ENCODE measurements at places on chromosomes 2 and 18.

- DNase-seq, result no peak
Observed at GRCh38 chr2:235024931-235025773, 73.3 kb downstream of the SH3BP4 start.

DNA sequence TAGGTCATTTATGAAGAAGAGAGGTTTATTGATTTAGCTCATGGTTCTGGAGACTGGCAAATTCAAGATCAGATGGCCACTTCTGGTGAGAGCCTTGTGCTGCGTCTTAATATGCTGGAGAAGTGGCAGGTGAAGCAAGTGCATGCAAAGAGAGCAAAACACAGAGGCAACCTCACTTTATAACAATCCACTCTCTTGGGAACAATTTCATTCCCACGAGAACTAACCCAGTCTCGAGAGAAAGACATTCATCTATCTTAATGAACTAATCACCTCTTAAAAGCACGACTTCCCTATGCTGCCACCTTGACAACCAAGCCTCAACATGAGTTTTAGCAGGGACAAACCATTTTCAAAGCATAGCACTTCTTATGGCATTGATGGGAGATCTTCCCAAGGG, 186.5 kb upstream of the RASGRP3 start:
- DNase-seq, result no peak

- DNase-seq, result no peak
Observed at GRCh38 chr2:206983161-206983859, 44.0 kb downstream of the CPO start.

DNA sequence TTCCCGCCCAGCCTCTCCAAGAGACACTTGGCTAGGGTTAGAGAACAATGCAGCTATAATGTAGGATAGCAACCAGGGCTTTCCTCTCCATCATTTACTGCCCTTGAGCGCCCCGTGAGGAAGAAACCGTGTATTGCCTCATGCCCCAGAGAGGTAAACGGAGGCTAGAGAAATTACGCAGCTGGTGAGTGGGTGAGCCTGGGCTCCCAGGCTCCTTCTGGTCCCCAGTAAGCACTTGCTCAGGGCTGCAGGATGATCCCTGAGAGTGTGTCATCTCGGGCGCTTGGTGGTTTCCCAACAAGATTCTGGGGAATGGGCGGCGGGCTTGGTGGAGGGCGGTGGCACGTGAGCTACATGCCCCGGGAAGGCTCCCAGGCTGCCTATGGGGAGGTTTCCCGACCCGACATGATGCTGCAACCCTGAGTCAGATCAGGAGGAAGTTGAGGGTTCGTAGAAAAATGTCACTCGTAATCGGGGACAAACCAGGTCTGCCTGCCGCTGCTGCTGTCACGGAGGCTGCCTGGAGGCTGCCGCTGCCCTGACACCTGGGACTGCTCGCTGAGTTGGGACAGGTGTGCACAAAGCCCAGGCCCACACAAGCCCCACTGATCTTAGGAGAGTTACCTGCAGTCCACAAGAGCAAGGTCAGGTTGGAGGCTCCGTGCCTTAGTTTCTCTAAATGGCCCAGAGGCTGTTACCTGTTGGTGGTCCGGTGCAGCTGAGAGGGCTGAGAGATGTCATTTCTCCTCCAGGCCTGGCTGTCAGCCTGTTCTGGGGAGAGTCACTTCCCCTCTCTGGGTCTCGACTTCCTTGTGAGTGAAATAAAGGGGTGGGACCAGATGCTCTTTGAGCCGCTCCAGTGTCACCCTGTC, at the start of gene GPR55:
Gene GPR55, minus strand, starts transcription at position 773 of the 872 bp plus-strand sequence. CDS start 14,280 bp downstream, outside the sequence.
- no peak for DNase-seq

DNA sequence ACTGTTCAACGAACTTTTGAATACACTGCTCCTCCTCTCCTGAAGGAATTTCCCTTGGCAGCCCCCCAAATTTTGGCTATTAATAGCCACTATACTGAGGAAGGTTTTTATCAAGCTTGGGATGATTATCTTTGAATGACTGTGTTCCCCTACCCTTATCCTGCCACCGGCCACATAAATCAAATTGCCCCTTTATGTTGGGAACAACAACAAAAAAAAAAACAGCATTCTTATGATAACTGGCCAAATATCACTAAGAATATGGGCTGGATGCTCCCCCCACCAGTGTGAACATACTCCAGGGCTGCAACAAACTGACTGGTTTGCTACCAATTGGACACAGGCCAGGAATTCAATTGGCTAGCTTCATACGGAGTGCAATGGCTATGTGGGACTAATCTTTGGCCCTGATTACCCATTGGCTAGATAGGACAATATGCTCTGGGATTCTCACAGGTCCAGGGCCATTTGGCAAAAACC, 20.6 kb downstream of the DUSP11 start:
- no peak for DNase-seq

DNA sequence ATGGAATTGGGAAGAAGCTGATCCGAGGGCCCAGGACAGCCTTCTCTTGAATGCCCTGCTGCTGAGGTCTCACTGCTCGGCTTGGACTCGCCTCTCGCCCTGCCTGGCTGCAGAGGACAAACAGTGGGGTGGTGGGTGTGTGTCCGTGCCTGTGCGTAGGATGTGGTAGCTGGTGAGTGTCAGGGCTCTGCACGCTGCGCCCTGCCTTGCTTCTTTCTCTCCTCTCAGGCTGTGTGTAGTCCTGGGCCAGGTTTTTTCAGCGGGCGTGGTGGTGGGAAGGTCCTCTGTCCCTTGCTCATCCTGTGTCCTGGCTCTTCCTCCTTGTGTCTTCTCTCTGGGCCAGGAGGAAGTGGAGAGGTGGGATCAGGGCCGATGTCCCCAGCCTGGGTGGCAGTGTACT, 44.8 kb downstream of the RRM2 start:
- DNase-seq, result no peak

Measured in stimulated activated CD4-positive, alpha-beta T cell treated with anti-CD3 and anti-CD28 coated beads, TNF-alpha, amount 100 ng/mL, for 1 hour (primary cell).